ENCODE measurements at places on chromosomes 5 and 9.

GRCh38 chr5:39447059-39447458, 22.3 kb upstream of the DAB2 start:
- no peak for DNase-seq

DNA sequence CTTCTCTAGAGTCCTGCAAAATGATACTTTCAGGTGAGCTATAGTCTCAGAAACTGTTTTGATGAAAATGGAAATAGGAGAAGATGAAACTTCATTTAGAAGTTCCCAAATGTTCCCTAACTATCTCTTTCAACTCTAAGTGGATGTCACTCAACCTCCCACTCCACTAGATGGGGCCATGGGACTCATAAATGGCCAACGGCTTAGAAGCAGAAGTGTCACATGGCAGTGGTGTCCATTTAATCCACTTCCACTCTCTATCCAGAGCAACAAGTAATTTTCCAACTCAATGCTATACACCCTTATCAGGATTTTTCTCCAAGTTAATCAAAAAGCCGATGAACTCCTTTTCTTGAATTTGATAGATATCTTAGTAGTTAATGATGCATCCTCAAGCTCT, 295.7 kb downstream of the EDIL3 start:
- no peak for DNase-seq

DNA sequence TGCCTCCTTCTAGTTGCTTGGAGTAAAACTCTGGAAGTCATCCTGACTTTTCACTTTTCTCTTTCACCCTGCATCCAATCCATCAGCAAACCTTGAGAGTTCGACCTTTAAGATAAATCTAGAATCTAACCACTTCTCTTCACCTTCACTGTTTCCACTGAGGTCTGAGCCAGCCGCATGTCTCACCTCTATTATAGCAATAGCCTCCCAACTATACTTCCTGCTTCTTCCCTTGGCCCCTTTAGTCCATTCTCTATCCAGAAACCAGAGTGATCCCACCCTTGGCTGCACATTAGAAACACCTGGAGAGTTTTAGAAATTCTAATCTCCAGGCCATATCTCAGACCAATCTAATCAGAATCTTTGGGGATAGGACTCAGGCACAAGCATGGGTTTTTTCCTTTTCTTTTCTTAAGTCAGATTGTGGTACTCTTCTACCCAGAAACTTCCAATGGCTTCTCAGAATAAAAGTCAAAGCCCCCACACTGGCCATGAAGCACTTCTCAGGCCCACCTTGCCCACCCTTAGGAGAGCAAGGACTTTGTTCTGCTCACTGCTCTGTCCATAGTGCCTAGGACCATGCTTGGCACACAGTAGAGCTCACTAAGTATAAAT, 33.1 kb downstream of the MFAP3 start:
- DNase-seq = no peak

DNA sequence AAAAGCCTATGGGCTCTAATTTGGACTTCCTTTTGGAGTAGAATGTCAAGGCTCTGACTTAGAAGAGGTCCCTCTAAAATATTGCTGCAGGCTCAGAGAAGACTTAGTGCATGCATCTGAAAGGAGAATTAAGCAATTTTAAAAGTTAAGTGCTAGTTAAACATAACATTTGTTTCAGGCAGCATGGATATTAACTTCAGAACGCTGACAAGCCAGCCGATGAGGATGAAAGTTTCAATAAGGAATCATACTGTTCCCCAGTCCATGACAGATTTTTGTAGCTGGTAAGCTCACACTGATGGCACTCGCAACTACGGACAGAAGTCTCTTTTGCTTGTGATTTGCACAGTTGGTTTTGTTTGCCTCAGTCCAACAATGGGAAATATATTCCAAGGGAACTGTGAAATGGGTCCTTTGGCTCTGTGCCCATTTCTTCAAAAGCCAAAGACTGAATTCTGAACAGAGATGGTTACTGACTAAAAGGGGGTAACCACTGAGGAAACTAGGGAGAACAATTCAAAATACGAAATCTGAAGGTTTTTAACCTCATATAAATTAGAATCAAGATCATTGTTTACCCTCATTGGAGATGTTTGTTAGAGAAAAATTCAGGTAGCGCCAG, 47.6 kb downstream of the DCP2 start:
- DNase-seq = no peak

GRCh38 chr9:132589148-132590036, 7.0 kb downstream of the BARHL1 start:
- DNase-seq = no peak

GRCh38 chr5:81786991-81787390, 36.1 kb upstream of the SSBP2 start:
- no peak for DNase-seq

DNA sequence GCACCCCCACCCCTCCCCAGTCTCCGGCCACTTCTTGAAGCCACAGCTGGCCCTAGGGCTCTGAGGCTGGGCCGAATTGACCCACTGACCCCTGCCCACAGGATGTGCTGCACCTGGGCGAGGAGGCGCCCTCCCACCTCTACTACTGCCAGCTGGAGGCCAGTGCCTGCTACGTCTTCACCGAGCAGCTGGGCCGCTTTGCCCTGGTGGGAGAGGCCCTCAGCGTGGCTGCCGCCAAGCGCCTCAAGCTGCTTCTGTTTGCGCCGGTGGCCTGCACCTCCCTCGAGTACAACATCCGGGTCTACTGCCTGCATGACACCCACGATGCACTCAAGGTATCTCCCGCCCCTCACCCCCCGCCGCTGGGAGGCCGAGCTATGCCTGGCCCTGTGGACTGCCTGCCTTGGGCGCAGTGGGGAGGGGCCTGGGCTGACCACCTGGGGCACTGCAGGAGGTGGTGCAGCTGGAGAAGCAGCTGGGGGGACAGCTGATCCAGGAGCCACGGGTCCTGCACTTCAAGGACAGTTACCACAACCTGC, 21.3 kb downstream of the HK3 start:
- no peak for DNase-seq

- DNase-seq = no peak
Measured at GRCh38 chr9:130845254-130845653, 10.2 kb downstream of the ABL1 start.

DNA sequence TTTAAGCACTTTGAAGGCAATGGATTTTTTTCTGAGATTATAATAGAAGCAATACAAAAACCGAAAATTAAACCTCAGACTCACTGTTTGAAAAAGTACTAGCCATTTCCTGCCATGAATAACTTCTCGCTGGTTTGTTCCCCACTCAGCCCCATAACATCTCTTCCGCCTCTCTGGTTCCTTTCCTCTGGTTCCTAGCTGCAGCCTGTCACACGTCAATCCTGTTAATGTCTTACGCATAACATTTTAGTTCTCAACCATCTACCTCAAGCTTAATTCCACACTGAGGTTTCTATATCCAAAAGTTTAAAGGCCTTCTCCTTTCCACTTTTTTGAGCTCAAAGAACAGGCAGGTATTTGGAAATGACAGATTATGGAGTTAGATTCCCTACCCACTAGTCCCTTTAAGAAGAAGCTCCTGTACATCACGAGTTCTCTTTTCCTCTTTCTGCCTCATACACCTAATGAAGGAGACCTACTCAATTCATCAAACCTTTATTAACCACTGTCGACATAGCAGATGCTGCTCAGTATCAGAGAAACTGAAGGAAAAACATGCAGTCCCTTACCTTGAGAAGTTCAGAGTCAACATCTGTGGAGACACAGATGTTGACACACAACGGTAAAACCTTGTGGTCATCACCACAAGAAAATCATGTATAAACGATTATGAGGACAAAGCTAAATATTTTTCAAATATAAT, 243.0 kb upstream of the PTGER4 start:
- DNase-seq = no peak

GRCh38 chr5:40717281-40717680, 37.6 kb downstream of the PTGER4 start:
- DNase-seq = no peak

DNA sequence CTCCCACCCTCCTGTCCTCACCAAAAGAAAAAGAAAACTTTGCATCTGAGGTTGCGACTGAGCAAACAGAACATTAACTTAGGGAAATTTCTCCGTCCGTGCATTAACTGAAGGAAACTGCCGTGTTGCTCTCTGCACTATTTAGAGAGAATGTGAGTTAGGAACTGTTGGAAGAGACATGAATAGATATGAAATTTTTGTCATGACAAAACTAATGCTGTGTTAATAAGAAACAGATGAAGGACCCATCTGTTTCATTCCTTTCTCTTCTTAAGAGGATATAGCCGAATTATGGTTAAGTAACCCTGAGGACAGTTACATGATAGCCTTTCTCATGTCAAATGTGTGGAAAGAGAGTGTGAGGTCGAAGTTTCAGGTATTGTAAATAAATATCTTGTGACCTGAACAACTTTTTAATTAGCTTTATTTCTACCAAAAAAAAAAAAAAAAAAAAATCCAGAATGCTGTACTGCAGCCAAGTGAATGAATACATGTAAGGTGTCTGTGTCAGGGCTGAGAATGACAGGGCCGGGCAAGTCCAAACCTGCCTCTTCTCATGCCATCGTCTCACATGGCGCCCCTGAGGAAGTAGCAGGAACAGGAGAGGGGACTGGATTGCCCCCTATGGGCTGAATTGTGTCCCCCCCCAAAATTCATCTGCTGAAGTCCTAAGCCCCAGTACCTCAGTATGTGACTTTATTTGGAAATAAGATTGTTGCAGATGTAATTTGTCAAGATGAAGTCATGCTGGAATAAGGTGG, 35.6 kb upstream of the ANKRD33B start:
- no peak for DNase-seq

GRCh38 chr9:21830589-21830988, 28.2 kb downstream of the MTAP start:
- no peak for DNase-seq

GRCh38 chr9:126558051-126558665, 55.6 kb upstream of the LMX1B start:
- DNase-seq = peak; percentile 38

DNA sequence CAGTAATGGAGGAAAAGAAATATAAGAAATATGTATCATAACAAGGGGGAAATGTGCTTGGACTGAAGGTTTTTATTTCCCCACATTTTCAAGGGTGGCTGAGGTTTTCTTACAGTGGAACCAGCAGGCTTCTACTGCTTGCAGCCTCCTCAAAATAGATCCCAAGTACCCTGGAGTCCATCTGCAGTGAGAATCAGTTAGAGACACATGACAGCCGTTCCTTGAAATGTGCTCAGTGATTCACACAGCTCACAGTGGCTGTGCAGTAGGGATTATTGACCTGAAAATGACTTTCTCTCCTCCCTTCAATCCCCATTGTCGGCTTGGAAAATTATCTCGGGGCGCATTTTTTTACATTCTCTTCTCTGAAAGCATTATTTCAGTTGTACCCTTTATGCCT, 832.0 kb downstream of the TLR4 start:
- no peak for DNase-seq

DNA sequence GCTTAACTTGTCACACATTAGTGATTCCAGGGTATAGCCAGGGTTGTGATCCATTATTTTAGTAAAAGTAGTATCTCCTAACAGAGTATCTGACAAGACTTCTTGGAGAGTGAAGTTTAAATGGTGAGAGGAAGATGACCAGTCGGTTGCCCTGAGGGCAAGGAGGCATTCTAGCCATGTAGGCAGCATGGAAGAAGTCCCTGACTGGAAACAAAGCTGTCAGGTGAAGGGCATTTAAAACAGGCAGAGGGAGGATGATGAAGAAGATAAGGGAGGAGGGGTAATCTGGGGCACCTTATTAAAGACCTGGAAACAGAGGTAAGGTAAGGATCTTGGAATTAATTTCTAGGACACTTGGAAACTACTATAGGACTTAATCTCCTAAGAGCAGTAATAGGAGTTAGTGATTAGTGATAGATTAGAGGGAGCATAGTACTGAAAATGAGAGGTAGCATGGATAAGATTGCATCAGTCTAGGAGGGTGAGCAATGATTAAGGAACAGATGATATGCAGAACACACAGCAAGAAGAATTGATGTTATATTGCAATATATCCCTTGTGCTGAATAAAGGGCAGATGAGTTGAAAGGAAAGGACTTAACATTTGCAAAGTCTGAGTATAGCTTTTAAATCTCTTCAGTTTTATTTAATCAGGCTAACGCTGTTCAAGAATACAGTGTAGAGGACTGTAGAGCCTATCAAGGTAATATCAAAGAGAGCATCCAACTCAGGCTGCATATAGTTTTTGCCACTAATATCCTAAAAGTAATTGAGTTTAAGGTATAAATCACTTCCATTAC, 9.6 kb downstream of the KIF2A start:
- DNase-seq = no peak

GRCh38 chr5:143757116-143757515, 54.8 kb upstream of the HMHB1 start:
- DNase-seq = no peak

GRCh38 chr5:141245250-141245717, at the start of gene PCDHB15:
Gene PCDHB15, plus strand, starts transcription at chr5:141245395. Its CDS starts 184 bp downstream, at chr5:141245579.
- DNase-seq = no peak

GRCh38 chr5:6377582-6377904, 804 bp downstream of the MED10 start:
- DNase-seq = no peak

DNA sequence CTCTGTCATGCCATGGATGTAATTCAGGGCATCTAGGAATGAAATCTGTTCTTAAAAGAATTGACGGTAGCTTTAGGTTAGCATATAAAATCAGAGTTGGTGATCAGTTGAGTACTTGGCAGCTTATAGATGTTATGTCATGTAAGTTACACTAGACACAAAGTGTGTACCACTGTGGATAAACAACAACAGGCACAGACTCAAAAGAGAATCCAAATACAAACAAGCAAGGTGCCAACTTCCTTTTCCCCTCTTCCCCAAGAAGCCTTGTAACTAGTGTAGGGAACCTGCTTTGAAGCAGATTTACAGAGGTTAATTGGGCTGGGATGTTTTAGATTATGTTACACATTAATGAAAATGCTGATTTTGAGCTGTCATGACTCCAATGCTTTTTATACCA, 167.2 kb downstream of the PBX3 start:
- DNase-seq = no peak

- DNase-seq = no peak
Measured at GRCh38 chr5:126837242-126837641, 60.3 kb downstream of the LMNB1 start.

DNA sequence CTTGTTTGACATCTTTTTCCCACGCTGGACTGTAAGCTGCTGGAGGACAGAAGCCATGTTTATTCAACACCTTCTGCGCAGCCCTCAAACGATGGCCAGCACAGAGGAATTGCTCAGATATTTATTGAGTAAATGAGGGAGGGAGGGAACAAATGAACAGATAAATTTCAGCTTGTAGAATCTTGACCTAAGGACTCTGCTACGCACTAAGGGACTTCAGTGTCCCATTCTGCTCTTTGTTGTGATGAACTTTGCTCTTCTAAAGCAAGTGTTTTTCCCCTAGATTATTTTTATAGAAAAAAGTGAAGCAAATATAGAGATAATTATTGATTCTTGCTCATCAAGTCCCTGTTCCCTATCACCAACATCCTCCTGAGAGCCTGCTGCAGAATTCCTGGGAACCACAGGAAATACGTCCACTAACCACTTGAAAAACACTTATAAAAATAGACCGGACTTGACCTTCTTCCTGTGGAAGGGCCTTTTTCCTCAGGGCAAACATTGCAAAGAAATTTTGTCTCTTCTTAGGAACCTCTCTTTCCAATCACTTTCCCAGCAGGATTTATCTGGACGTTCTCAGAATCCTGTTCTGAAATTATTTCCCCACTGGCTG, 54.9 kb downstream of the FGF1 start:
- no peak for DNase-seq
